ENCODE measurements at places on chromosomes 2 and 18. TPM values are rescaled to one million over a fixed set of nuclear protein-coding genes. Genes with fewer than 3 reads are reported as not detected.

Gene EFHD1
- 4.6 TPM for total RNA-seq

Gene PIEZO2
- total RNA-seq: 18.9 TPM

Gene HOXD4
- 4.7 TPM for total RNA-seq

DNA sequence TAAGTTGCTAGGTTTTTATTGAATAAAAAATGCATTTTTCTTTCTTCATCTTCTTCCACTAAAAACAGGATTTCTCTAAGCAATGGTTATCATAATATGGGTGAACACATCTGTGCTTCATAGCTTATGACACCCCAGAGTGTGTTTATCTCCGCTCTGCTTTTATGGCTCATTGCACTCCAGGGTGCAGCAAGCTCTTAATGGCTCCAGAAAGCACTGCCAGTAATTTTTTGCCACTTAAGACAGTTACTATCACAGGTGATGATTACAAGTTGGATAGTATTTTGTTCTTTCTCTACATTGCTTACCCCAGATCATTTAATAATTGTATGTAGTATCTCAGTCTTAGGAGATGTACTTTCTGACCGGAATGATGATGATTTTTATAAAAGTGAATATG, 239.3 kb upstream of the CDH20 start:
- DNase-seq: no peak

- no peak for DNase-seq
These were observed 70.7 kb downstream of the EPG5 start for GRCh38 chr18:45896452-45896851.

All from mucosa of descending colon (tissue), 3 donors.